ENCODE measurements at places on chromosomes 1 and 21.

DNA sequence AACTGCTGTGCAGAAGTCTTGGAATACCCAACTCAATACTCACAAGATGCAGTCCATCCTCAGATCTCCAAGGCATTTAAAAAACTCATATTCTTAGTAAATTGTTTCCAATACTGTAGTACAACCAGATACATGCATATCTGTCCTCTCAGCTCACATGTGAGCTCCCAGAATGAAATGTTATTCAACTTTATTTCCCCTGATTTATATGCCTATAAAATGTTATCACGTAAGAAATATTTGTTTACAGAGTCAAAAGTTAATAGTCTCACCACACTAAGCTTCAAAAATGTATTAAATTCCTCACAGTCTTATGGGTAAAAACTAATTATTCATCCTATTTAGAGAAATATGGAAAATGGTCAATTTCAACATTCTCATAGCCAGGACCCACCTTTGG, 56.6 kb downstream of the LTN1 start:
- DNase-seq = no peak
- H3K27ac ChIP-seq = no peak overlapping the region
- H3K27me3 ChIP-seq = no peaks in the 10 kb centered on the region
- H3K4me1 ChIP-seq = peaks cover 4% of the 10 kb centered on the region

GRCh38 chr1:159862557-159862956, at the start of gene VSIG8:
VSIG8 (minus strand) TSS chr1:159862657; CDS start chr1:159862521, 136 bp downstream.
- H3K27ac ChIP-seq = no peak within 1 kb of the TSS
- H3K4me3 ChIP-seq = no peak within 1 kb of the TSS
- H3K4me1 ChIP-seq = peaks cover 6% of the 10 kb centered on the region
- H3K27me3 ChIP-seq = no peaks in the 10 kb centered on the region

DNA sequence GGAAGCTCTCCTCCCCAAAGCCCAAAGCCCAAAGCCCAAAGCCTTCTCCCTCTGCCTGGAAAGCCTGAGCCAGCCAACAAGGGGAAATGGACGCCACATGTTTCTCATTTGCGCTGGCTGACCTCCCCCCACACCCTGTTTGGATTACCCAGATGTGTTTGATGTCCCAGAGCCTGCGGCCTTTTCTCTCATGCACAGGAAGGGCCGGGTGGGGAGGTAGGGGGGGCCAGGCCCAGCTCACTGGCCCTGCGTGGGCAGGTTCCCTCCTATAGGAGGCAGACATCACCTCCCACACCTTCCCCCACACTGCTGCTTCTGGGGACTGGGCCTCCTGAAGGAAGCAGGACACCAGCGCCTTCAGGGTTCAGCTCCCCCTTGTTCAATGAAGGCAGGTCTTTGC, 116.3 kb downstream of the NAV1 start:
- no peak for DNase-seq
- no peak overlapping the region for H3K4me3 ChIP-seq
- H3K4me1 ChIP-seq = peaks cover 15% of the 10 kb centered on the region
- no peak overlapping the region for H3K27ac ChIP-seq
- H3K36me3 ChIP-seq = no peaks in the 10 kb centered on the region

DNA sequence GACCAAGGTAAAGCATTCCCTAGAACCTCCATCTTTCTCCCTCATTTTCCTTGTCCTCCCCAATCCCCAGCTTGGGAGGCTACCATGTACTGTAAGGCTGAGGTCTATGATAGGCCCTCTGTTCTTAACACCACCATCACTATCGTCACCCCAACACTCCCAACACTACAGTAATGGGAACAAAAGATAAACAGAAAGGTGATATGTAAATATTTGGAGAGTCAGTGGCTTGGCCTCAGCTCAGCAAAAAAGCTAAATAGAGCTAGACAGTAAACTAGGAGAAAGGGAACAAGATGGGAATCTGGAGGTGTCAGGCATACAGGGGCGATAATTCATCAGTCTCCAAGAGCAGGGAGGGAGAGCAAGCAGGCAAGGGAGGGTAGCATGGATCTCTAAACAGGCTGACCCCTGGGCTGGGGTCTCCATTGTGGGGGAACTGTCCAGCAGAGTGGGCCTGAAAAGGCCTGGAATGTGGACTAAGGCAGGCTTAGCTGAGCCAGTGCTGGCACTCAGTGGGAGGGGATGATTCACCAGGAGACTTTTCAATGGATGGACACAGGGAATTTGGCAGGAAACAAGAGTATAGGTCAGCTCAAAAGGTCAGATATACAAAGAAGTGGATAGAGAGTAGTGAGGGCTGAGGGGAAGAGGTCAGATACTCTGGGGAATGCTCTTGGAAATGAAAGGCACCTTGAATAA, 6.7 kb downstream of the WNT2B start:
- peaks cover 6% of the 10 kb centered on the region for H3K4me1 ChIP-seq
- no peaks in the 10 kb centered on the region for H3K27me3 ChIP-seq
- H3K27ac ChIP-seq = no peak overlapping the region
- DNase-seq = no peak
- H3K4me3 ChIP-seq = no peak overlapping the region

- H3K4me3 ChIP-seq = no peak overlapping the region
- H3K27ac ChIP-seq = no peak overlapping the region
- DNase-seq = no peak
- no peaks in the 10 kb centered on the region for H3K4me1 ChIP-seq
- H3K27me3 ChIP-seq = no peaks in the 10 kb centered on the region
- H3K36me3 ChIP-seq = no peaks in the 10 kb centered on the region
These were observed 160.5 kb downstream of the LTN1 start for GRCh38 chr21:28832013-28832714.

DNA sequence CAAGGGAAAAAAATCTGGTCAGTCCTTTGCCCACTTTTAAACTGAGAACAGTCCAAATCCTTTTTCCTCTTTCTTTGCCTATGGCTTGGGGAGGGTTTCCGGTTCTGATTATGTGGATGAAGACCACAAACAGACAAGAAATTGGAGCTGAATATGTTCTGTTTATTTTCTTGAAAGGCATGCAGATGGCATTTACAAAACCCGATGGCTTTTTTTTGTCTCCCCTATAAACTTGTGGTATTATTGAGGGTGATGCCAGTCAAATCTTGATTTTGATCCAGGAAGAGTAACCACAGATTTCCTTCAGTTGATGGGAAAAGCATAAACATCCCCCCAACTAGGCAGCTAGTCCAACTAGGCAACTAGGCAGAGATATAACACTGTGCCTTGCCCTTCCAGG, 38.9 kb downstream of the PLPP3 start:
- H3K36me3 ChIP-seq = no peaks in the 10 kb centered on the region
- DNase-seq = no peak
- H3K27me3 ChIP-seq = no peaks in the 10 kb centered on the region
- no peak overlapping the region for H3K27ac ChIP-seq

GRCh38 chr1:54456361-54456760, 50.2 kb upstream of the SSBP3 start:
- H3K27me3 ChIP-seq = no peaks in the 10 kb centered on the region
- no peak overlapping the region for H3K4me3 ChIP-seq
- H3K27ac ChIP-seq = no peak overlapping the region
- H3K4me1 ChIP-seq = peaks cover 6% of the 10 kb centered on the region

DNA sequence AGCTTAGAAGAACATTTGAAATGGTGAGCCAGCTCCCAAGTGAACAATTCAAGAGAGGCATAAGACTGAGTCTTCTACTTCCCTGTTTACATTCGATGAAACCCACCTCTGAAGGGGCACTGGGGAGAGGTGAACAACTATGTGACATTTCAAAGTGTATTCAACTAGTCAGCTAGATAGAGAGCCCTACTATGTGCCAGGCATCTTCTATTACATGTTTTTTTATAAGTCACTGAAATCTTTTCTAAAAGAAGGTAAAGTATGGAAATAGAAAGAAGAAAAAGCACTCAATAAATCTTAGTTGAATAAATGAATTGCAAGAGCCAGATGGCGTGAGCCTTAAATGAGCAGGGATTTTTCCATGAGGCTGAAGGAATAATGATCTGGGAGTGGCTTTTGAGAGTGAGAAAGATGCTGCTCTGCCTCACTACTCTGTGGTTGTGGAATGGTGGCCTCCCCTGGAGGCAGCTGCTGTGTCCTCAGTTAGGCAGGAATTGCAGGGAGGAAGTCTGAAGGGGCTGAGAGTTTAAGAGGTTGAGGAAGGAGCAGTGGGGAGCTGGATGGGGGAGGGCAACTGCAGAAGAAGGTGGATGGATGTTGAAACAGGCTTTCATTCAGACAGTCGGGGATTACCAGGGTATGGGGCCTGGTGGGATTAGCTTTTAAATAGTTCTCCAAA, 10.4 kb upstream of the PTPRF start:
- no peak overlapping the region for H3K4me3 ChIP-seq
- no peak overlapping the region for H3K27ac ChIP-seq
- no peaks in the 10 kb centered on the region for H3K27me3 ChIP-seq
- H3K36me3 ChIP-seq = no peaks in the 10 kb centered on the region

DNA sequence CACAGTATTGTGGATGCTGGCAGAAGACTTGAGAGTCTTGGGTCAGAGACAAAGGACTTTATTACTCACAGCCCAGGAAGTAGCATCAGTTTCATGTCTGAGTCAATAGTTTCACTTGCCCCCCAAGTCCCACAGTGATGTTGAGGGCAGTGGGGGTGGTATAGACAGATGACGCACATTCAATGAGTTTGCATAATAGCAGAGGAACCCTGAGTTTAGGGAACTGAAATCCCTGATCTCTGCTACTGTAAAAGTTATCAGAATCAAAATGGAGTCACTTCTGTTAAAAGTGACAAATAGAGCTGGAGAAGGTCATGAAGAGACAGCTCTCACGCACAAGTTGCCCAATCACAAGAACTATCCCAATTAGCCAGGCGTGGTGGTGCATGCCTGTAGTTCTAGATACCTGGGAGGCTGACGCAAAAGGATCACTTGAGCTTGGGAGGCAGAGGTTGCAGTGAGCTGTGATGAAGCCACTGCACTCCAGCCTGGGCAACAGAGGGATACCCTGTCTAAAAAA, 11.5 kb upstream of the HCRTR1 start:
- H3K4me1 ChIP-seq = no peaks in the 10 kb centered on the region
- H3K4me3 ChIP-seq = no peak overlapping the region
- H3K27ac ChIP-seq = no peak overlapping the region
- DNase-seq = no peak
- H3K27me3 ChIP-seq = no peaks in the 10 kb centered on the region
- H3K36me3 ChIP-seq = no peaks in the 10 kb centered on the region

DNA sequence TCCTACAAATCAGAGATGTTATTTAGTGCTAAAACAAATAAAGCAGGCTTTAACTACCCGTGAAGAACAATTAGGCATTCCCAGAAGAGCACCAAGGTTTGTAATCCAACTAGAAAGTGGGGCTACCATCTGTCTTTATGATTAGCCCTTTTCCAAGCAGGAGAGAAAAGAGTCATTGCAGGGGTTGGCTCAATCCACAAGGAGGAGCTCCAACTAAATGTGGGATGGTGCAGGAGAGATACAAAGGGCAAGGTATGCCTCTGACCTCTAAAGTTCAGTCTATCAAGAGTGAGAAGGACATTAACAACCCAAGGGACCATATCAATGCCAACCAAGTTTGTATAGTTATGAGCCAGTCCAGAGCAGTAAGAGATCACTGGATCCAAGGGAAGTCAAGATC, 382.7 kb upstream of the DUSP10 start:
- DNase-seq = no peak
- no peak overlapping the region for H3K4me3 ChIP-seq
- H3K27me3 ChIP-seq = no peaks in the 10 kb centered on the region

GRCh38 chr1:94925004-94925403, 1.9 kb downstream of the CNN3 start:
- DNase-seq = no peak
- H3K4me1 ChIP-seq = peaks cover 60% of the 10 kb centered on the region
- no peaks in the 10 kb centered on the region for H3K36me3 ChIP-seq
- H3K27ac ChIP-seq = peak overlapping the region; percentile 82
- H3K27me3 ChIP-seq = no peaks in the 10 kb centered on the region

GRCh38 chr1:180239145-180240096, 9.4 kb downstream of the LHX4 start:
- no peaks in the 10 kb centered on the region for H3K36me3 ChIP-seq
- no peak overlapping the region for H3K27ac ChIP-seq
- H3K4me3 ChIP-seq = no peak overlapping the region
- peaks cover 22% of the 10 kb centered on the region for H3K4me1 ChIP-seq
- peaks cover 36% of the 10 kb centered on the region for H3K27me3 ChIP-seq
- no peak for DNase-seq

DNA sequence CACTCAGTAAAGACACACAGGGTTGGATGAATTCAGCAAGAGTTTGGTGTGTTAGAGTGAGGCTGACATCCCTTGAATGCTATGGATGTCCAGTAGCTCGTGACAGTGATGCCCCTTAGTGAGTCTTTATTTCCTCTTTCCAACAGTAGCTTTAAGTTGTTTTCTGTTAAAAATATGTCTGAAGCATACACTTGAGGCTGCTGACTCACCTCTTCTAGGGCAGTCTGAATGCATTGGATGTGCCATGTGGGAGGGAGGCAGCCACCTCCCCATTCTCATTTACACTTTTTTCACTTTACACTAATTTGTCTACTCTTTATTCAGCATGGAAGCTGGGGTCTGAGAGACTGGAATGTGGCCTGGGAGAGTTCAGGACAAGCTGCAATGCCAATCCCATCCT, 17.6 kb downstream of the NOS1AP start:
- H3K36me3 ChIP-seq = no peaks in the 10 kb centered on the region
- no peaks in the 10 kb centered on the region for H3K27me3 ChIP-seq
- no peak for DNase-seq
- no peak overlapping the region for H3K27ac ChIP-seq

DNA sequence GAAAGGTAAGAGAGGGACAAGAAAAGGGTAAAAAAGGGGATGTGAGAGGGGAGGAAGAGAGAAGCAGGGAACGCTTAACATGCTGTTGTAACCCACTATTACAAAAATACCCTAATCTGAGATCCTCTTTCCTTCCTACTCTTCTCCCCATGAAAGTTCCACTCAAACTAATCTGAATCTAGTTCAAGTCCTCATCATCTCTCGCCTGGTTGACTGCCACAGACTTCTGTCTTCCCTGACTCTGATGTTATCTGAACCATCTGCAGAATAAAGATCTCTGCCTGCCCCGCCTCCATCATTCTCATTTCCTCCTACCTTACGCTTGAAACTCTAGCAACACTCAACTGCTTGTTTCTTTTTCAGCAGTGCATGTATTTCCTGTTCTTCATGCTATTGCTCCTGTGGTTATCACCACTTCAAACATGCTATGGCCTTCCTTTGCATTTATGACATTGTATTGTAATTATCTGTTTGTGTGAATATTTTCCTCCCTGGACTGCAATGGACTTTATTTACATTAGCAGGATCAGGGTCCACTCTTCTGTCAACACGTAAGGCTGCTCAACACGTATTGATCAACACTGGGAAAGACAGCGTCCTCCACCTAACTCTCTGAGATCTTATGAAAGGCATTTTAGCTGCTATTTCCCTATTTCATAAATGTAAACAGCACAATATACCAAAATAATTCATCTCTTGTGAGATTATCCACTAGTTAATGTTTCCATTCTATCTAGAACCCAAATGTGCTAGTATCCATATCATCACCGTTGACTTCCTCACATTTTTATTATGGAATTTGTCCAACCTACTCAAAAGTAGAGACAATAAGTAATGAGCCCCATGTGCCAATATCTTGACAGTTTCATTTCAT, 215.5 kb upstream of the USP25 start:
- no peak overlapping the region for H3K27ac ChIP-seq
- DNase-seq = no peak
- H3K4me1 ChIP-seq = no peaks in the 10 kb centered on the region
- H3K4me3 ChIP-seq = no peak overlapping the region
- H3K36me3 ChIP-seq = no peaks in the 10 kb centered on the region

All from body of pancreas (tissue), 4 donors.